ENCODE measurements at places on chromosomes 4 and X.

GRCh38 chrX:8204943-8205342, 33.9 kb upstream of the VCX2 start:
- no peak for DNase-seq

- DNase-seq = no peak
Measured at GRCh38 chr4:7658341-7659204, 223.8 kb upstream of the PSAPL1 start.

GRCh38 chrX:16516232-16516876, 133.6 kb upstream of the S100G start:
- DNase-seq = no peak

- DNase-seq = no peak
Measured at GRCh38 chr4:38582889-38583470, 81.0 kb upstream of the KLF3 start.

- no peak for DNase-seq
Measured at GRCh38 chrX:104370089-104370488, 115.4 kb upstream of the ESX1 start.

DNA sequence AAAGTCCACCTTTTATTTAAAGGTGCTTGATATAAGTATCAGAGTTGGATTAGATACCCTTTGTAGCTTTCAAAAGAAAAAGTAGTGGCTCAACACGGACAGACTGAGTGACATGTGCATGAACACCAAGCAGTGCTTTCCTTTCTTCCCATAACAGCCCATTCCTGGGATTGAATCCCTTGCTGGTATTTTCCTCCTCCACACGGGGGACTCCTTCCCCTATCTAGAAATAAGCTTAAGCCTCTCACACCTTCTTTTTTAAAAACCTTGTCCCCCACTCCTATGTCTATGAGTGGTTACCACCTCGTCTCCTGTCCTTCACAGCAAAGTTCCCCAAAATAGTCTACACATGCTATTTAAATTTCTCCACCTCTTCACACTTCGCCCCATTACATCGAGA, 5.1 kb downstream of the AP1S2 start:
- DNase-seq = no peak

DNA sequence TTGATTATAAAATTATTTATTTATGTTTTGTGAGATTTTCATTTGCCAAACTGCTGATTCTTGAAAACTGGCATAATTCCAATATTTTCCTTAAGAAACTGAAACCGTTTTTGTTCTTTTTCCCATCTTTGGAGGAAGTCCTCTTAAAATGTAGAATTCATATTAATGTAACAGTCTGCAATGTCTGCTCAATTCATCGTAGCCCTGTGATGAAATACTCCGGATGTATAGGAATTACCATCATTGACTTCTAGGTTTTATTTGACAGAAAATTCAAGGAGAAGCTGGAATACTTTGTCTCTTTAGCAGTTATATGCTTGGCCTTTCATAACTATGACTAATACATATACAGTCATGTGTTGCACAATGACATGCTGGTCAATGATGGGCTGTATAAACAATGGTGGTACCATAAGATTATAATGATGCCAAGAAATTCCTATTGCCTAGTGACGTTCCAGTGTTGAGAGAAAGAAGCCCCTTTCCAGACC, 185.0 kb upstream of the GPRIN3 start:
- no peak for DNase-seq

DNA sequence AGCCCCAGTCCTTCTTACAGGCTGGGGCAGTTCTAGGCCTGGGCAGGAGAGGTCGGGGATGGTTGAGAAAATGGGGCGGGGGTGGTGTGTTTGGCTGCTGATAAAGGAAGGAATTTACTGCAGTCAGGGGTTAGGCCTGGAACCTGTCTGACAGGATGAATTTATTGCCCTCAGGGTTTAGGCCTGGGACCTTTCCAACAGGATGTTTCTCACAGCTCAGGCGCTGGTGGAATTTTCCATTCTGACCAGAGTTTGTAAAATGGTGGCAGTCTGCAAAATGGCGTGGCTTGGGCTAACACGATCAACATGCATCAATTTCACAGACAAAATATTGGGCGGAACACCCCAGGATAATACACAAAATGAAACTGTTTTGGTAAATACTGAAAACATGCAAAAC, 83.5 kb upstream of the SPIN4 start:
- no peak for DNase-seq

GRCh38 chr4:176238826-176239225, 30.2 kb downstream of the ASB5 start:
- no peak for DNase-seq

DNA sequence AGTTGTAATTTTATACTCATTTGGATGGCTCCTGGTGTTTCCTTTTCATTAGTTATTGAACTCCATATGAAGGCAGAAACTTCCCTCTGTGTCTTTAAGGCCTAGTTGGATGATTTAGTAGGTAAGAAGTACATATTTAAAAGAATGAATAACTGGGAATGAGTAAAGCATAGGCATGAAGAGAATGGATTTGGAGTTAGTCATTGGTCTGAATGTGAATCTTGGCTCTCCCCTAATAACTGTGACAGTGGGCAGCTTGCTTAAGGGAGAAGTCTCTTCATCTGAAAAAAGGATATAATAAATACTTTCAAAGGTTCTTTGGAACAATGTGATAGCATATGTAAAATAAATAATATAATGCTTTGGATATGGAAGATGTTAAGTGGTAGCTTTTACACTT, 13.2 kb downstream of the SNX25 start:
- DNase-seq = no peak

DNA sequence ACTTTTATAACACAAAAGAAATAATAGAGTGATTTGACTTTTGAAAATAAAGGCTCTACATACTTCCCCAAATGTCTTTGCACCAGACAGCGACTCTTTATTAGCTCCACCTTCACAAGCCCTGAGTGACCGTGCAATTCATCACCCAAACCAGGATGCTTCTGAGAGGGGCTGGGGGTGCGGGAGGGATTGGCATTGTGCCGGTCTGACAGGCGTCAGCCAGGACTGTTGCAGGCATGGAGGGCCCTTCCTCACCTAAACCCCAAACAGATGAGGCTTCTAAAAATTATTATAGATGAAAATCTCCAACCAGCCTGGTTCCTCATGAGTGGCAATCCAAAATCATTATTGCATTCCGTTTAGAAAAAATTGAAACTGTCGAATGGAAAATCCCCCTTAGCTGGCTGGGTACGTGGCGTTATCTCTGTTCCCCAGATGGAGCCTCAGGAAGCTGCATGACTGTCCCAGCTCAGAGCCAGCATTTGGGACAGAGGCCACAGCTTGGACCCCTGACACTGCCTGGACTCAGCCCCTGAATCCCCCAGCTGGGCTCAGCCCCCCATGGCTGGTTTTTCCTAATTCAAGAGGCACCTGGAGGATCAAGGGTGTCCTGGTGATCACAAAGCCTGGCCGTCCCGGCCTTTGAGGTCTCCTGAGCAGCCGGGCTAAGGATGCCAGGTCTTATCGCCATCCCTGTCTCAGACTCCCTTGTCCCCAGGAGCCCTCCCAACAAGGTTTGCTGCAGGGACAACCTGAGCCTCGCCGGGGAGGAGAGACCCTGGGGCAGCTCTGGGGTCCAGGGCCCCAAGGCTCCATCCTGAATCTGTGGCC, 60.4 kb downstream of the SORCS2 start:
- no peak for DNase-seq

GRCh38 chr4:175536852-175537453, 275.1 kb downstream of the GPM6A start:
- DNase-seq = no peak

DNA sequence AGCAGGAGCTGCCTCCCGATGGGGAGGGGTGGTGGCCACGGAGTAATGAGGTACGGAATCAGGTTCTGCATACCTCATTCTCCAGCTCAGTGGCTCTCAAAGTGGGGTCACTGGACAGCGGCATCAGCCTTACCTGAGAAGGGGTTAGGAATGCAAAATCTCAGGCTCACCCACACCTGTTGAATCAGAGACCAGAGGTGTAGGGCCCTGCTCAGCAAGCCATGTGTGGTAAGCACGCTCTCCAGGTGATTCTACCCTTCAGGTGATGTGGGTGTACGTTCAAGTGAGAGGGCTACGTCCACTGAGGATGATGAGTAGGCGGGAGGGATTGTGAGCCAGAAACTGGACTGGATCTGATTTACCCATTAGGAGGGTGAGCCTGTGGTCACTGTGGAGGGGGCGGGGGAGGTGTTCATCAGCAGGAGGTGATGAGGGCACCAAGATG, 65.8 kb downstream of the ANAPC4 start:
- no peak for DNase-seq

DNA sequence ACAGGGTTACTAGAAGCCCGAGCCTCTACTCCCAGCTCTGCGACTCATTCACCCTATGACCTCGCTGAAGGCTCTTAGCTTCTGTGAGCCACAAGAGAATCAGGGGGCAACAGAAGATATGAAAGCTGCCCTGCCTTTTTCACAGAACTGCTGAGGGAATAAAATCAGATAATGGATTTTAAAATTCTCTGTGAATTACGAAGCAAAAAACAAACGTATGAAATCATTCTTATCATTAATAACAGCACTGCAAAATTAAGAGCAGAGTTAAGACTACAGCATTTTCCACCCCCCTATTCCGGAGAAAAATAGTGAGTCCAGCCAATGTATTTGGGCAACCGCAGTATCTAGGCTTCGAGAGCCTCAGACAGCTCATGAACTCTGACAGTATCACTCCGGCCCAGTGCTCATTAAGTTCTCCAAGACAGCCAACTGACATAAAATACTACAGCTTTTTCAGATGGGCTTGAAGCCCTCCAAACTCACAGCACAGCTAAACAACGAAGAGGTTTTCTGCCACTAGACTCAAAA, 33.4 kb downstream of the AFAP1 start:
- no peak for DNase-seq

GRCh38 chr4:70601422-70602039, 9.5 kb downstream of the AMBN start:
- DNase-seq = peak; percentile 30

DNA sequence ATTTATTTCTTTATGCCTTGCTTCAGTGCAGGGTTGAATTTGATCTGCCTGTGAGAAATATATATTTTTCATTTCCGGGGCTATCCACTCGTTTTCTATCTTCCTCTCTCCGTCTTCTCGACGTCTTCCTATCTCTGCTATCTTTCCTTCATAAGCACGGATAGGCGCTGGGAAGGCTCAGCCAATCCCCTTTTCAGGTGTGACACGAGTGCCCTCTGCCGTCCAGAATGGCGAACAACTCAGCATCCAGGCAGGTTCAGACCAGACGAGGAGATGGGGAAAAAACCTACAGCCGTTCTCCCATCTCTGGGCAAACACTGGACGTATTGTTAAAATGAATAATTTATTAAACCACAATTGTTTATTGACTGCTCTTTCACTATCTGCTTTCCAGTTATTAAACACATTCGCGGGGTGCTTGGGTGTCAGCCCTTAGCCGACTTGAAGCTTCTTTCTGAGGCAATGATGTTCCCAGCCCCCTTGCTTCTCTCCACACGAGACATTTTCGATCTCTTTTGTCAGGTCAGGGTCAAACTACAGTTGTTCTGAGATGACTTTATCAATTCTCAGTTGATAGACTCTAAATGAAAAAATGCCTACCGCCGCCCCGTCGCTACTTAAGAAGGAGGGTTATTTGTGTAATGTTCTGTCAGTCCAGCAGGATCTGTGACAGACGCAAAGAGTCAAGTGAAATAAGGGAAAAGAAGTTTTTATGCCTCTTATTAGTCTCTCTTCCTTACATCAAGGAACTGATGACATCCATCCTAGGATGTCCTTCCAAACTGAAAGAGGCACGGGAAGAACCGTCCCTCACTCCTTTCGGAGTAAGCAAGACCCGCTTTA, 96.3 kb upstream of the NOCT start:
- DNase-seq = peak; percentile 91

- no peak for DNase-seq
Measured at GRCh38 chr4:98781641-98782357, 123.4 kb upstream of the TSPAN5 start.

DNA sequence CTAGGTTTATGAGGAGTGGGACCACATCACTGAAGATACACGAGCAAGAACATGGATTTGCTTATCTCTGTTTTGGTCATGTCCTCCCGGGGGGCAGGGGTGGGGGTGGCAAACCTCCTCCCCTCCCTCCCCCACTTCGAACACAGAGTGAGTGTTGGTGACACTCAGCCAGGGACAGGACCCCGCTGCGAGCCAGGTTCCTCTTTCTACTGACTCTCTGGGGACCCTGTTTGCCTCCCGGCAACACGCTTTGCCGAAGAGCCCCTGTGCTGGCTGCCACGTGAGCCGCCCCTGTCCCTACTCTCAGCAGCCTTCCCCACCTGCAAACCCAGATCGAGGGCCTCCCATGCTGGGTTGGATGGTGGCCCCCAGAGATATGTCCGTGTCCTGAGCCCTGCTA, 34.7 kb downstream of the P2RY8 start:
- no peak for DNase-seq

- DNase-seq = no peak
Measured at GRCh38 chrX:69226459-69227158, 61.4 kb upstream of the PJA1 start.

- DNase-seq = peak; percentile 57
Measured at GRCh38 chrX:74535408-74536151, 78.8 kb downstream of the RLIM start.

GRCh38 chr4:144509088-144510015, 136.6 kb upstream of the HHIP start:
- no peak for DNase-seq

- DNase-seq = no peak
Measured at GRCh38 chr4:21811565-21811964, 137.0 kb downstream of the KCNIP4 start.

- DNase-seq = no peak
Measured at GRCh38 chrX:20712811-20713210, 446.1 kb upstream of the RPS6KA3 start.

GRCh38 chrX:104255465-104255864, 732 bp upstream of the ESX1 start:
- no peak for DNase-seq

- peak; percentile 91 for DNase-seq
Measured at GRCh38 chr4:139266583-139267257, 13.3 kb downstream of the MGARP start.

DNA sequence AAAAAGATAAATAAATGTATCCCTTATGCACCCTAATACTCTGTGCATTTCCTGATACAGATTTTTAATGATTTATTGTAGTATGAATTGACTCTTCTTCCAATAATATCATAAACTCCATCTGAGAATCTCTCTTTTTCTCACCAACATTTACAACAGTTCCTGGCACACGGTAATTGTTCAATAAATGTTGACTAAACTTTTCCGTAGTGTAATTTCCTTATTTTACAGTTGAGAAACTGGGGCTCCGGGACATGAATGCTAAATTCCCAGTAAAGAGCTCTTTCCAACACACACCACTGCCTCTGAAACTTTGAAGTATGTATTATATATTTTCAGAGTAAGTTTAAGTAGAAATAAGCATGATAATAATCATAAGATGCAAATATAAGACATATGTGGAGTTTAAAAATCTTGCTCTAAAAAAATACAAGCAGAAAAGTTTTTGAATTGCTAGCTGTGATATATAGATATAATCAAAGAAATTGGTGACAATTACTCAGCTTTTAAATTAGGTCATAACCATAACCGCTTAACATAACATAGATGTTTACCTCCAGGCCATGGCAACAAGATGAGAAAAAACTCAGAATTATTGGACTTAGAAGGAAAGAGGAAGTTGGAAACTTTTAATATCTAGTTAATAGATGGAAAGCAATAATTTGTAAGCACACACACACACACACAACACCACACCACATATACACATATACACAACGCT, 28.2 kb upstream of the ANTXR2 start:
- DNase-seq = no peak

Measured in adrenal gland (tissue), 19 donors.